Lower leg skin (tissue), 4 donors: ENCODE measurements at places on chromosomes 4 and X.
A peak's percentile ranks its signal among the peaks of the same experiment; 100 is the strongest.

GRCh38 chr4:28341784-28342183, 1481.1 kb downstream of the STIM2 start:
- no peak for DNase-seq

GRCh38 chr4:116636917-116637316, 448.5 kb downstream of the TRAM1L1 start:
- DNase-seq: no peak

- no peak for DNase-seq
Measured at GRCh38 chr4:141153751-141154510, 20.7 kb upstream of the RNF150 start.

- DNase-seq: no peak
Measured at GRCh38 chr4:107258359-107258758, 222.2 kb upstream of the DKK2 start.

GRCh38 chr4:147772459-147772969, 40.6 kb downstream of the ARHGAP10 start:
- DNase-seq: no peak

GRCh38 chr4:25103418-25103817, 56.8 kb downstream of the SEPSECS start:
- DNase-seq: no peak

GRCh38 chr4:2944586-2945526, 18.4 kb downstream of the NOP14 start:
- peak; percentile 71 for DNase-seq

GRCh38 chr4:139889901-139890300, 224.3 kb downstream of the MGST2 start:
- DNase-seq: no peak

GRCh38 chr4:7945709-7946380, 6.2 kb upstream of the AFAP1 start:
- no peak for DNase-seq

DNA sequence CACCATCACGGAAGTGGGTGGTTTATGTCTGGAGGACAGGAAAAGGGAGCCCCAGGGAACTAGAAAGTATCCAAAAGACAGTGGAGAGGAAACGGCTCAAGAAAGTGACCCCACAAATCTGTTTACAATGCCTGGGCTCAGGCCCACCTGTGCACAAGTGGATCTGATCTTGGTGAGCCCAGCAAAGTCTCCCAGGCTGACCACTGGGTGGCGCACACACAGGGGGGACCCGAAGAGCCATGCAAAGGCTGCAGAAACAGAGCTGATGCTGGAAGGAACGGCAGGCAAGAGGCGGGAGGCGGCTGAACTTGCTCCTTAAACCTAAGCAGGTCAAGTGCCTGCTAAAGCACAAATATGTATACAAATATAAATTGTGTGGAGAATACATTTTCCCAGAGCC, 9.6 kb downstream of the HAUS7 start:
- no peak for DNase-seq

- no peak for DNase-seq
Measured at GRCh38 chr4:98617358-98618047, 40.9 kb downstream of the TSPAN5 start.

DNA sequence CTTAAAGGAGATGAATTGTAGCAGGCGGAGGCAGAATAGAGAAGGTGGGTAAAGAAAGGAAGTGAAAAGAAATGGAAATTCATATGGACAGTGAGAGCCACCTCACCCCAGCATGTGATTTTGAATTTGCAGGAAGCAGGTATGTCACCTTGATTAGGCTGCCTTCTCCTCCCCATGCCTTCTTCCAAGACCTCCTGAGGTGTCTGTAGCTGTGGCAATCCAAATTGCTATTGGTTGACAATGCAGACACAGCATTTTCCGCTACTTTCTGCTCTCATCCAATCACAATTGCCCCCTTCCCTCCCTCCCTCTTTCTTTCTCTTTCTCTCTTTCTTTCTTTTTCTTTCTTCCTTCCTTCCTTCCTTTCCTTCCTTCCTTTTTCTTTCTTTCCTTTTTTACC, 38.5 kb downstream of the RAB33B start:
- no peak for DNase-seq

GRCh38 chr4:15547392-15547791, 77.7 kb downstream of the CC2D2A start:
- no peak for DNase-seq

DNA sequence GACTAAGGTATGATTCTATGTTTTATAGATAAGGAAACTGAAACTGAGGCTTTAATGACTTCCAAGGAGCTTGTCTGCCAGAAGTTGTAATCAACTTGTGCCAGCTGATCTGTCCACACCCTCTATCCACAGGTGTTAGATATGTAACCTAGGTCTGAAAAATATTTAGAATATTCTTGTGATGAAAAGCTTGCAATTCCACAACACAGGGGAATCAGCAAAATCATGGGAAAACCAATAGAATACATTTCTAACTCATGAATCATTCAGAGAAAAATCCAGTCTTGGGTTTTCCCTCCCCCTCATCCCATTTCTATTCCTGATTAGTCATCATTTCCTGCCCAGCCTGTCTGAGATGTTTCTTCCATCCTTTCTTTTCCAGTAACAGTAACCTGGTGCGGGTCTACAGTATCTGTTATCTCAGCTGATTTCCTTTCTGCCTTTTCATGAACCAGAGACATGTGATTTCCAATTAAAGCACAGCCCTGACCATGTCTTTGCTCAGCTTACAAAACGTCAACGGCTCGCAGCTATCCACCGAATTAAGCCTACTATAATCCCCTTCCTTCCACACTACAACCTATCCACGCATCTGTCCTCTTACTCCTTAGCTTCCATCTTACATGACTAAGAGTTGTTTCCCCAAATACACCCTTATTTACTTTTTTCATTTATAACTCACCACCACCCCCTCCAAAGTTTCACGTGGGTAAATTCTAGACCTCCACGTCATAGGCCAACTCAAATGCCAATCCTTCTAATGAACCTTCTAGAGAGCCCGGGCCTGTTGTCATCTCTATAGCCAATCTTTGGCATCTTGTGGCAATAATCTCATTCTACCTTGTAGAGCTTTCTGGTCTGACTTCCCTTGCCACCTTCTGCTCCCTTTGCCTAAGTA, 961 bp upstream of the NOCT start:
- DNase-seq: no peak

- peak; percentile 18 for DNase-seq
Measured at GRCh38 chrX:136880003-136880451, 498 bp downstream of the RBMX start.

GRCh38 chr4:185207466-185207865, 1.9 kb upstream of the SNX25 start:
- no peak for DNase-seq

DNA sequence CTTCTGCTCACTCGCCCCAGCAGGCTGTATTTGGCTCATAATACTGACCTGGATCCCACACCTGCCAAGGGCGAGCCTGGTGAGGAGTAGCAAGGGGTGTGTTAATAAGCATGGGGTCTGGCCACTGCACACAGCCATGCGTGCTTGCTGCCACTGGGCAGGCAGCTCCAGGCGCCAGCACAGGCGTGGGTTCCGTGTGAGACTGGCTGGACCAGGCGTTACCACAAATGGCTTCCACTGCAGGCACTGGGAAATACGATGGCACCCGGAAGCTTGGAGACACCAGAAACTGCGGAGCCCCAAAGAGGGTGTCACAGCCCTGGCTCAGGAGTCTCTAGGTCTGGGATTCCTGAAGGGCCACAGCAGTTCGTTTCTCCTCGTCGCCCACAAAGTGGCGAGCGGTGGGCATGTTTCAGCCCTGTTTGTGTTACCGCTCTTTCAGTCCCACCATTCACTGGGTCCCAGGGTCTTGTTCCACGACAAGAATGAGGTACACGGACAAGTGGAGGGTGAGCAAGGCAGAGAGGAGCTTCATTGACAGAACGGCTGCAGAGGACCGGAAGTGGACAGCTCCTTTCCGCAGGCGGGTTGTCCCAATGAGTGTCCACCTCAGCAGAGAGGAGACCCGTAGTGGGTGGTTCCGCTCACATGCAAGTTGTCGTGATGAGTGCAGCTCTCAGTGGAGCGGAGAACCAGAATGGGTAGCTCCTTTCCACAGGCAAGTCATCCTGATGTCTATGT, 428.9 kb downstream of the EPHA5 start:
- no peak for DNase-seq

DNA sequence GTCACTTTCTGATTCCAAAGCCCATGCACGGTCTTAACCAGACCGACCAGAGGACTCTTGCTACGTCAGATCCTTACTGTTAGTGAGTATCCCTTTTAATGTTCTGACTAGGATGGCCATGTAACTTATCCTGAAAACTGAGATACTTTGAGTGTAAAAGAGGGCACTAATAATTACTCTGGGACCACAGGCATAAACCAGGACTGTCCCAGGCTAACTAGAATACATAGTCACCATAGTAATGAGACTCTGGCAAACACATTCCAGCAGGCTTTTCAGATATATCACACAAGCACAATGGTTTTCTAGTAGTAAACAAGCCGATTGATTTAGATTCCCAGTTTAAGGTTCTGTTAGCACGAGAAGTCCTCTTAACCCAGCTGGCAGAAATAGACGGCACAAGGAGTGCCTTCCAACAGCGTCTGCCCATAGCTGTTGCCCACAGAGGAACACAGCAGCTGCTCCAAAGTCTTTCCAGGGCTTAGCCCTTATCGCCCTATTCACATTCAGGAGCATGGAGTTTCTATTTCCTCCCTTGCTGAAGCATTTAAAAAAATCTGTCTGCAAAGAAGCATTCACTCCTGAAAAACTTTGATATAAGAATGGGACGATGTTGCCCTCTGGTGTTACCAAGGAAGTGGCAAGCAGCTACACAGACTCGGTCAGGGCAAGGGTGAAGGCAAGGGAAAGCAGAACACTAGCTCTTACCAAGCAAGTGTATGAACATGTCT, 92.4 kb downstream of the CXCL13 start:
- DNase-seq: no peak

DNA sequence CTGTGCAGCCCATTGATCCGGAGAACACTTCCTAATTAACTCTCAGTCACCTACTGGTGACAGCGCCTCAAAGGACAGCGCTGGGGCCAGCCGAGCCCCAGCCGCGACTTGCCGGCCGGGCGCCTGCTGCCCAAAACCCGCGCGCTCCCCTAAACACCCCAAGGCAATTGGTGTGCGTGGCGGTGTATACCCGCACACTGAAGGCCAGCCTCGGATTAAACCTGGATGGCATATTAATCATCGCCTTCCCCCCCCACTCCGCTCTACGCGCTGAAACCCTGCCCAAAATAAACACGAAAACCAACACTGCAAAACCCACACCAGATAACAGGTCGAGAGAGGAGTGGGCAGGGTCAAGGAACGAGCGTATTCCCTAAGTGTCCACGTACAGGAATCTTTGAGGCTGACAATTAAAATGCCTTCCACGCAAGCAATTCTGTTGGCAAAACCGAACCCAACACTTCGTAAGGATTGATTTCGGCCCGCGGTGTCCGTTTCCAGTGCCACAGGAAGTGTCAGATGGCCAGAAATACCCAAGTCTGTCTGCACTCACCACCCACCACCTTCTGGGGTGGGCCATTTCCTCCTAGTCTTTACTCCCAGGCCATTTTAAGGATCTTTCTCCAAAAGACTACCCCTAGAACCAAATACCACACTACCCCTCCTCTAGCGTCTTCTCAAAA, 2.7 kb downstream of the BCOR start:
- no peak for DNase-seq

GRCh38 chrX:1835056-1835455, 220.2 kb downstream of the ASMT start:
- DNase-seq: no peak

DNA sequence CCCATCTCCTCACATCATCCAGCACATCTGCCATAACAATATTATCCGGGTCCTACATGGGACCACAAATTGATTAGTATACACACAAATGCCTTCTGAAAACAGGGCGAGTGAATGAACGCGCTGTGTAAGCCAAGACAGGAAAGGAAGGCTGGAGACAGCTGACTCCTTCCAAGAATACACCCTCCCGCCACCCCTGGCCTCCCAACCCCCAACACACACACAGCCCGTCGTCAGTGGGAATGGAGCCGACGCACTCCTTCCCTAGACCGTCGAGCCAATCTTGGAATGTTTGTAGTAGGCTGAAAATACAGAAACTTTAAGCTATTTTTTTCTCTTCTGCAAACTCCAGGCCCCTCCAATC, 319 bp upstream of the MAGEH1 start:
- DNase-seq: peak; percentile 84

GRCh38 chr4:88609387-88609786, 17.1 kb downstream of the HERC3 start:
- no peak for DNase-seq

DNA sequence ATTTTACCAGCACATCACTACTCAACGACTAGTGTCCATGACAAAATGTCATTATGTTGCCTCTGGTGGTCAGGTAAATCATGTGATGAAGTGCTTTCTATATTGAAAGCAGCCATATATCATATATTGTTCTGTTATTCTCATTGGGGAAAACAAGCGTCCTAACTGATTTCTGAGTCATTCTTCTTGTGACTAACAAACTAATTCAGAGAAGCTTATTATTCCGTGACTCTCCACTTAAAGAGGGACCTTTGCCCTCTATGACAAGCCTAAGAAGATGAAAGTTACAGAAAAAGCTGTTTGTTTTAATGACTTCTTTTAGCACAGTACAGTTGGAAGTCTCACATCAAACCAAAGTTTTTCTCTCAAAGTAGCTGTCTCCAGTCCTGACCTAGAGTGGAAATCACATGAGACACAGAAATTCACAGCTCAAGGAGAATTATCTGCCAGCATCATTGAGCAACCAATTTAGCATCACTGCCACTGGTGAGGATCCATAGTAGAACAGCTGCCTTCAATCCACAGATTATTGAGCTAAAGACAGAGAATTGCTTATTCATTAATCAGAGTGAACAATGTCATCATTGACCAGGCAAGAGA, 36.4 kb downstream of the ASB9 start:
- no peak for DNase-seq

DNA sequence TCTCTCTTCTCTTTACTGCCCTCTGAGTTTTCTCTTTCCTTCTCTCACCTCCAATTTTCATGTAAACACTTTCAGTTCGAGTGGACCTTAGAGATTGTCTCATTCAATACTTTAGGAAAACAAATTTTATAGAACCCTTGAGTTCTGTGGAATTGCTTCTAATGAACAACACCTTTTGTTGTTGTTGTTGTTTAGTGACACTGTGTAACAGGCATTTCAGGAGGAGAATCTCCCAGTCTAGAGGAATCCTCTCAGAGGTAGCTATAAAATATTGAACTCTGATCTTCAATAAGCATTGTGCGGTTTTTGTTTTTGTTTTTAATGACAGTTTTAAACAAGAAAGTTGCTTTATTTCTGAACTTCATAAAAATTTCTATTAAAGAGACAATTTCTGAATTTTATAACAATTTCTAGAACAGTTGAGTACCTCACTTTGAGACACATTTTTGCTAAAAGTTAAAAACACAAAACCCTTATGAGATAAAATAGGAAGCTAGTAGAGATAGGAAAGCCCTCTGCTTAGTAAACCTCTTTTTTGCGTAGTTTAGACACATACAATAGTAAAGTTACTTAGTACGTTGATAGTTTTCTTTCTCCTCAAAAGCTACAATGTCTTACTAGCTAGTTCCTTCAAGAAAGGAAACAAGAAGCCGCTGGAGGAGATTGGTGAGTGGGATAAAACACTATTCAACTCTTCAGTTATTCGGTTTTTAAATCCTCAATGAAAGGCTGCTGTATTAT, 38.8 kb downstream of the CLCN3 start:
- no peak for DNase-seq

- DNase-seq: no peak
Measured at GRCh38 chrX:153685751-153686696, 1.7 kb upstream of the SLC6A8 start.
